Stimulated activated CD8-positive, alpha-beta memory T cell treated with anti-CD3 and anti-CD28 coated beads, Interleukin-4, amount 100 ng/mL, for 1 hour (primary cell): ENCODE measurements at places on chromosomes 2 and 18.

DNA sequence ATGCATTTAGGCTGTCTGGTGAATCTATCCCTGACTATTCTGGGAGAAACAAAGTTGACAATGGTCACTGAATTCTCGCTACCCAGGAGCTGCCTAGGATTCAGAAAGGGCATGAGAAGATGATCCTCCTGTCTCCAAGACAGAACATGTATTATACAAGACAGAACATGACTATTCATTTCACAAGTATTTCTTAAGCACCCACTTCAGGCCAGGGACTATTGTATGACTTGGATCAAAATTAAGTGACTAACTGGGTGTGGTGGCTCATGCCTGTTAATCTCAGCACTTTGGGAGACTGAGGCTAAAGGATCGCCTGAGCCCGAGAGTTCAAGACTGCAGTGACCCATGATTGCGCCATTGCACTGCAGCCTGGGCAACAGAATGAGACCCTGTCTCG lies 235.8 kb upstream of the RAB12 start:
- DNase-seq: no peak

DNA sequence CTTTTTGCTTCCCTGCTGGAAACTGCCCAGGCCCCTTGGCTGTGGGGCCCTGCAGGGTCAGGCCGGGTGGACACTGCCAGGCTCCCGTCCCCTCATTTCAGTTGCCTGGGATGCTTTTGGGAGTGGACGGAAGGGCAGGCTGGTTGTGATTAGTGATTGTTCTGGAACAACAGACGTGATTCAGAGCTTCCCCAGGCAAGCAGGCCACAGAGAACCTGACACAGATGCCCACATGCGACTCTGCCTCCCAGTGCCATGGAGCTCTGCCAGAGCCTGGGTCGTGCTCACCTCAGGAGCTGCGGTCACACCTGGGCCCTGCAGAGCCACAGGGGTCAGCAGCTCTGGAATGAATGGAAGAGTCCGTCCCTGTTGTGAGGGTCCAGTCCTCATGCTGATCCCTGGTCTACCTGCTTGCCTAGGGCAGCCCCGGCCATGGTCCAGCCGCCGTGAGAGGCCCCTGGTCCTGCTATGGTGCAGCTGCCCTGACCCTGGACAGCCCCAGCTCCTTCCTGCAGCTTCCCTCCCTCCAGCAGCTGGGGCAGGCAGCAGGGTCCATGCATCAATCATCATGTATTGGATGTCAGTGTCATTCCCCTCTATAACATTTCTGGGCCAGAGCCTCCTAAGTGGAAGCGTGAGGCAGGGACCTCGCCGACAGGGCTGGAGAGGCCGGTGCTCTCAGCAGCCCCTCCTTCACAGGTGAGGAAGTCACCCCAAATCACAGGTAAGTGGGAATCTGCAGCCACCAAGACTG lies 518.6 kb upstream of the MYT1L start:
- DNase-seq: no peak

- DNase-seq: no peak
Observed at GRCh38 chr2:161708350-161708975, 84.2 kb downstream of the SLC4A10 start.

- no peak for DNase-seq
Observed at GRCh38 chr2:30267161-30267975, 36.0 kb downstream of the LBH start.

- DNase-seq: no peak
Observed at GRCh38 chr2:2853346-2853745, 522.3 kb upstream of the MYT1L start.

DNA sequence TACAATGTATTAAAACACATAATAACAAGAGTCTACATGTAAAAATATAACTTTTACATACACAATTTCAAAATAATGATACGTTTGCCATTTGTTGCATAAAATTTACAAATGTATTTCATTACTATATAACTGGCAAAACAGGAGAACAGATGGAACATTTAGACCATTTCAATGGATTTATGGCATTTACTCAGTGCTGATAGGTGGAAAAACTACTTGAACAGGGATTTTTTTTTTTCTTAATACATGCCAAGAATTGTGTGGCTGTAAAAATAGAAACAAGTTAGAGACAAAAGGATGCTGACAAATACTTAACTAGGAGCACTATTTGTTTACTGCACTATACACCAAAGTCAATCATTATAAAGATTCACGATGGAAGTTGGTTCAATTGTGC lies 266.8 kb upstream of the CCDC68 start:
- no peak for DNase-seq

DNA sequence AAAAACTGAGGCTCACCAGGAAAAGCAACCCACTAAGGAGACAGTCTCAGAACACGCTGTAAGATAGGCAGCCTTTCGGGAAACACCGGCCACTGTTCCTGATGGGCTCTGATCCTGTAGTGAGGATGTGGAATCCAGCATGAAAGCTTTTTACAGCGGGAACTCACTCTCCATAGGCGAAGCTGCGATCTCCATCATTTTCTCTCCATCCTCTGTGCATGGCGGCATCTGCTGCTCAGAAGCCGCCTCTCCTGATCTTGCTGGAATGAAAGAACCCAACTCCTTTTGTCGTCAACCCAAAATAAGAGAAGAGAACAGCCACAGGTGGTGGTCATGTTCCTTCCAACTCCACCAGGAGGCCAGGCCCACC lies 49.9 kb downstream of the TMEM18 start:
- DNase-seq: no peak

GRCh38 chr2:238554468-238555315 lies 128.0 kb downstream of the ASB1 start:
- no peak for DNase-seq

GRCh38 chr2:50492477-50492851 lies 539.5 kb downstream of the NRXN1 start:
- no peak for DNase-seq

DNA sequence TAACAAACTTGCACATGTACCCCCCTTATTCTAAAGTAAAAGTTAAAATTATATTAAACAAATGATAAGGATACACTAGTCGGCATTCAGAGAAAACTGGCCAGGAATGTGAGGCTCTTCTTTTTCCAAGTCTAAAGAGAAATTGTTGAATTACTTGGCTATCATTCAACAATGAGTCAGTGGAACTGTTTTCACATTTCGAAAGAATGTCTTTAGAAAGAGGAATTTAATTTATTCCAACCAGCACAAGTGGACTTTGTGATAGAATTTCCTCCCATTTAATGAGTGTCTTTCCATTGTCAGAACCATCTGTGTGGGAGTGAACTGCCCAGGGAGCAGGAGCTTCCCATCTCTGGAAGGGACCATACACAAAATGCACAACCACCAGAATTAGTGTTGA lies 792.2 kb downstream of the EPHA4 start:
- DNase-seq: no peak

GRCh38 chr2:195898505-195899191 lies 170.0 kb downstream of the DNAH7 start:
- DNase-seq: no peak

- DNase-seq: no peak
Observed at GRCh38 chr18:68467957-68468356, 247.0 kb downstream of the TMX3 start.

DNA sequence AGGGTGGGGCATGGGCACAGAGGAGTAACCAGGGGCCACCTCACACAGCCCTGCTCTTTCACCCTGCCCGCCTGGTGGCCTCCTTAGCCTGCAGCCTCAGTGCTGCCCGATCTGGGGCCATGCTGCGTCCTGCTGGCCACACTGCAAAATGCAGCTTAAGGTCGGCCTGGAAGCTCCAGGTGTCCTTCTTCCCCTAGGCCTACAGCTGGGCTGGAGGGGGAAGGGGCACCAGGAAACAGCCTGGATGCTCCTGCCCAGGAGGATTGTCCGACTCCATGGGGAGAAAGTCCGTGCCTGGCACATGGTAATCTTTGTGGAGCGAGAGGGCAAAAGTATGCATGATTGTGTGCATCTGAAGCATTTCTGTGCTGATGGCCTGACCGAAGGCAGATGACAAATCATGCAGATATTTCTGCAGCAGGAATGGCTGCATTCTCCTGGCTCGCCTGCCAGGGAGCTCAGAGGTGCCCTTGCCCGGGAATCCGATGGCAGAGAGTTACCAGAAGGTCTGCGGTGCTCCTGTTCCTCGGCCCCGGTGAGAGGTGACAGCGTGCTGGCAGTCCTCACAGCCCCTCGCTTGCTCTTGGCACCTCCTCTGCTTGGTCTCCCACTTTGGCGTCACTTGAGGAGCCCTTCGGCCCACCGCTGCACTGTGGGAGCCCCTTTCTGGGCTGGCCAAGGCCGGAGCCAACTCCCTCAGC lies 12.8 kb upstream of the ALPP start:
- DNase-seq: no peak

DNA sequence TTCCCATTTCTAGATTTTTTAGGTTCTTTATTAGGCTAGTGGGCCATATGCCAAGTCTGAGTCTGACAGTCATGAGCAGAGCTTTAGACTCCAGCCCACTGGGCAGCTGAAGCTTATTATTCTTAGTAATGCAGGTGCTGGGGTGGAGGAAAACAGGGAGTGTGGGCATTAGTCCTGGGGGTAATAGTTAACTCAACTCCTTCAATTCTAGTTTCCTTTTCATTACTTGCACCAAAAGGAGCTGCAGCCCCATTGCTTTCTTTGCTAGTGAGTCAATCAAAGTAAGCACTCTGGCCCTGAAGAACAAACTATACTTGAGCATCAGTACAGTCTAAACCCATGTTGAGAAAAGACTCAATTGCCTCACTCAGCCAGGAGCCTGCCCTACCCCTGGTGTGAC lies 35.5 kb downstream of the ICOS start:
- DNase-seq: no peak

DNA sequence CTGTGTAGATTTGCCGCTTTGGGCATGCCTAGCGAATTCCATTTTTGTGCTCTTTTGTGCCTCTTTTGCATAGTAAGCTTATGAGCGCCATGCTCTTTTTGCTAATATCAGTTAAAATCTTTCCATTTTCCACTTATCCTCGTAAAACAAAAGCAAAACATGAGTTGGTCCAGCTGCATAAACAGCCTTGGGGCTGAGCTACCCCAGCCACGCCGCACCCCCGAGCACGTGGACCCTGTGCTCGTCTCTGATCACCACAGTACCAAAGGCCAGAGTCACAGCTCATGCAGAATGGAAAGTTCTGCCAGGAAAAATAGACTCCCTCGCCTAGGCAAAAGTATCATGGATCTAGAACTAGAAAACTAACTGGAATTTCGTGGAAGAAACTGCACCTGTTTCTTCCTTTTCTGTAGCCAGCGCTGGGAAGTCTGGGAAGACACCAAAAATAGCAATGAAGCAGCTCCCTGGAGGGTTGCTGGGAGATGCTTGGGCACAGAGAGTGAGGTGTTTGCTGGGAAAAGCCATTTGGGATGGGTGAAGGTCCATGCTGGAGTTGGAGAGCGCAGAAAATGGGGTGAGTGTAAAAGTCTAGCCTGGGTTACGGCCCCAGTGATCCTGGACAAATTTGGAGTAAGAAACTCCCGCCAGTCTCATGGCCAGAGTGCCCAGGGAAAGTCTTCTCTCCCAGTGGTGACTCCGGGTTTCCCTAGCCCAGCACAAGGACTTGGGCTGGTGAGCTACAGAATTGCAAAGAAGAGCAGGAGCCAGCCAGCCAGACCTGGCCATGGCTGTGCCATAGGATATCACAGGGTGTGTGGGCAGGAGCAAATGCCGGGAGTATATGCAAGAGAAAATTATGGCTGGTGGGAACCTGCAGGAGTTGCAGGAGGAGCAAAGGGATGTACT lies 218.4 kb downstream of the GBX2 start:
- DNase-seq: no peak

GRCh38 chr2:60838481-60838880 lies 42.9 kb upstream of the REL start:
- no peak for DNase-seq

DNA sequence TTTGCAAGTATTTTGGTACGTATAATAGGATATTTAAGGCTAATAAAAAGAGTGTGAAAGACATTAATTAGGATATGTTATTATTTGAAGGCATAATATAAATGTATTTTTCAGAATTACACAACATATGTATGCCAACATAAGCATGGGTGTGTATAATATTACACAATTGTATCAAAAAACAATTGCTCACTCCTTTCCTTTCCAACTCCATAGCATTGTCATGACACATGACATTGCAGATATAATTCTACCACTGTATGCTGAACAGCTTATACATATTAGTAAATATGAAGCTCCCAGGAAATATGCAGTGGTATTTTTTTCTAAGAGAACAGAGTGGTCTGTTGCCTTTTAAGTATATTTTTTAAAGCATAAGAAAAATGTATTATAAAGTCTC lies 593.1 kb downstream of the TMX3 start:
- DNase-seq: no peak

GRCh38 chr2:162072181-162072702 lies 1.8 kb downstream of the DPP4 start:
- DNase-seq: no peak
